ENCODE measurements at places on chromosomes 12 and 14. TPM values are rescaled to one million over a fixed set of nuclear protein-coding genes. Genes with fewer than 3 reads are reported as not detected.

DNA sequence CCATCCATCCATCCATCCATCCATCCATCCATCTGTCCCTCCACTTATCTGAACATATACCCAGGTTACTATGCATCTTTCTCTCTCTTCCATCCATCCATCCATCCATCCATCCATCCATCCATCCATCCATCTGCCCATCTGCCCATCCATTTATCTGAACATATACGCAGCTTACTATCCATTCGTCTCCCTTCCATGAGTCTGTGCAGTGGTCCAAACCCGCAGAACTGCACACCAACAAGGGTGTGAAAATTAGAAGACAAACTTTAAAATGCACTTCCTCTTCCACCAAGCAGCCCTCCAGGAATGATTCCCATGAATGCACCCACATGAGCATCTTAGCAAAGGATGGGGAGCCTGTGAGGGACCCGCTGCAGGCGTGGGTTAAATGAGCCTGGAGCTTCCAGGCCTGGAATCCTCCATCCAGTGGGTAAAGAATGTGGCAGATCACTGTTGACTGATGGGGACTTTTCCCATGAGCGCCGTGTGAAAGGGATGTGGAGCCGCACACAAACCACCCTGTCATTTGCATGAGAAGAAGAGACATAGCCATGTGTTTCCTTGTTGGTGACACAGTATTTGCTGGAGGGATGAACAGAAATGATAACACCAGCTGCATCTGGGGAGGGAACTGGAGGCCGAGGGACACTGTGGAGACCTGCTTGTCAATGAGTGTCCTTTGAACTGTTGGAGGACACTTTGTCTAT, 376.6 kb downstream of the ADGRD1 start:
- H3K4me1 ChIP-seq: no peaks in the 10 kb centered on the region
- H3K27me3 ChIP-seq: no peaks in the 10 kb centered on the region
- no peaks in the 10 kb centered on the region for H3K36me3 ChIP-seq
- DNase-seq: no peak
- no peak overlapping the region for H3K4me3 ChIP-seq

GRCh38 chr14:105138021-105138541, 30.5 kb downstream of the JAG2 start:
- H3K4me1 ChIP-seq: no peaks in the 10 kb centered on the region
- no peaks in the 10 kb centered on the region for H3K27me3 ChIP-seq
- H3K36me3 ChIP-seq: peaks cover 2% of the 10 kb centered on the region

FGF6 gene
- 0.07 TPM for polyA plus RNA-seq

GALNT6 gene
- 31.1 TPM for polyA plus RNA-seq

DCN gene
- 568 TPM for polyA plus RNA-seq

SLC4A8 gene
- polyA plus RNA-seq: 6.3 TPM
